ENCODE measurements at places on chromosomes 2 and 18. TPM values are rescaled to one million over a fixed set of nuclear protein-coding genes. Genes with fewer than 3 reads are reported as not detected.

Gene CGREF1
- total RNA-seq = 4.1 TPM

Gene LINC00305
- total RNA-seq = not detected

Gene GAL3ST2
- 311 TPM for total RNA-seq

Gene AP1S3
- 11.6 TPM for total RNA-seq

Gene MPHOSPH10
- 26.3 TPM for total RNA-seq

Gene LIMS3
- 3.6 TPM for total RNA-seq

Gene TMEM37
- not detected for total RNA-seq

Gene LMAN2L
- total RNA-seq = 7.0 TPM

Gene PRSS56
- total RNA-seq = not detected

Gene HOXD4
- total RNA-seq = 9.6 TPM

Gene PLGLB2
- total RNA-seq = not detected

Gene TMEM169
- 0.55 TPM for total RNA-seq

All from stomach (tissue), 19 donors.